ENCODE measurements at places on chromosomes 6 and 20.

- no peak for DNase-seq
These were observed 16.3 kb downstream of the ROS1 start for GRCh38 chr6:117409420-117409819.

DNA sequence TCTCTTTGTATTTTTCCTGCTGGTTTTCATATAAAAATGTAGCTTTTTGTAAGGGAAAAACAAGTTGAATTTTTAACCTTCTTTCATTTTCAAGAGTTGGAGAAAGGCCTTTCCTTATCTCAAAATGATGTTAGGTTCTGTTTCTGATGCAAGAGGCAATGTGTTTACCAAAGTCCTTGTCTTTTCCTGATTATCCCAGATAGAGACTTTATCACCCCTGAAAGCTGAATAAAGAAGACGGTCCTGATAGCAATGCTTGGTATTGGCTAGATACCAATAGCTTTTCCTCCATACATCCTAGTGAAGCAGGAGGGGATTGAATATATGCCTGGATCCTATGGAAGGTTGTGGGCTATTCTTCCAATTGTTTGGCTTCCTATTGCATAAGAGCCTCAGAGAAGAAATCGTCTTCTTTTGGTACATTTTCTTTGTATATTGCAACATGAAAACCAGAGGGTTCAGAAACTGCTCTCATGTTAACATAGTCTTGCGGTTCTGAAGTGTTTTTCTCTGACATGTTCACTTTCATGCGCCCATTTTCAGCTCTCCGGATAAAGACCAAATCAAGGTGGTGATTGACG, 5.5 kb downstream of the PNLDC1 start:
- DNase-seq = no peak

- no peak for DNase-seq
These were observed 12.9 kb downstream of the VEGFA start for GRCh38 chr6:43782764-43783513.

- DNase-seq = no peak
These were observed 92.9 kb downstream of the RTN4IP1 start for GRCh38 chr6:106536357-106536756.

GRCh38 chr6:143136647-143137046, 76.0 kb downstream of the AIG1 start:
- DNase-seq = no peak

GRCh38 chr6:111114087-111114443, 26.8 kb downstream of the SLC16A10 start:
- DNase-seq = peak; percentile 39

GRCh38 chr6:6851059-6851948, 256.5 kb upstream of the RREB1 start:
- no peak for DNase-seq

- DNase-seq = no peak
These were observed 138.8 kb downstream of the KHDRBS2 start for GRCh38 chr6:62146954-62147853.

DNA sequence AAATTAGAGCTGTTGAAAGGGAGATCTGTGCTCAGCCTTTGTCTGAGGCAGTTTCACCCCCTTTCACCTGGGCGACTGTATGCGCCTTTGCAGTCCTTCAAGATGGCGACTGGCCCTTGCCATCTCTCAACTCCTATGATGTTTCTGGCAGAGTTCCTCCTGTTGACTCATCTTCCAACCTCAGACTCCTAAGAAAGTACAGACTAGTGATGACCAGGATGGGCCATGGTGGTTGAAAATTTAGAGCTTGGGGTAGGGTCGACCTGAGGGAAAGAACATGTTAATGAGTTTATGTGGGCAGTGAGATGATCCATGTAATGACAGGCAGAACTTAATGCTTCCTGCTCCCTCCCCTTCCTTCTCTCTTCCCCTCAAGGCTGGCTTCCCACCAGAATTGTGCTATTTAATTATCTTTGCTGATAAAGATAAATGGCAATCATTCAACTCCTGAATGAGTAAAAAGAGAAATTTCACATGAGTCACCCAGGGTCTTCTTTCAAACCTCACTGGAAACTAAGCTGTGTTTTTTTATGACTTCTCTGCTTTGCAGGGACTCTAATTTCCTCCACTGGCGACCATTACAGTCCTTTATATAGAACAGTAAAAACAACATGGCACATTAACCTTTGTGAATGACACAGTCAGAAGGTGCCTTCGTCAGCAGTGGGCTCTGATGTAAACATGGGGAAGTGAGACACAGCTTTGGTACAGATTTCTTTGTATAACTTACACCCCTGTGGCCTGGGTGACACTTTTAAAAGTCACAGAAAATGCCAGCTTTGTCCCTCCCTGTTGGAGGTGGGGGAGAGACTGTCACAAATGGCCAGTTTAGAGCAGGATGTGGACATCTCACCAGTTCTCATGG, 103.5 kb downstream of the SCP2D1 start:
- no peak for DNase-seq

DNA sequence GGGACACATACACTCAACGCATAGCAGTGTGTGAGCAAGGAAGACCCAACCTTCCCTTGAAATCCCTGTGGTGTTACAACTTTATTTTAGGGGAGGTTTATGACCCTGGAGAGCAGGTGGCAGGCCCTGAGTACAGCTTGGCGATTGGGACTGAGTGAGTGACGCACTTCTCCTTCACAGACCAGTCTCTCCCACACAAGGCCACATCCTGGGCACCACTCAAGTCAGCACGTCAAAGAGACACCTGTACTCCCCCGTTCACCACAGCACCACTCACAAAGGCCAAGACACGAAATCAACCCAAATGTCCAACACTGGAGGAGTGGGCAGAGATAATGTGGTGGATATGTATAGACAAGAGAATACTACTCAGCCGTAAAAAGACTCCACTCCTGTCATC, 57.0 kb upstream of the FRMD1 start:
- DNase-seq = no peak

- DNase-seq = no peak
These were observed 9.3 kb upstream of the NQO2 start for GRCh38 chr6:2990248-2990931.

GRCh38 chr6:141956868-141957267, 175.9 kb upstream of the GJE1 start:
- no peak for DNase-seq

DNA sequence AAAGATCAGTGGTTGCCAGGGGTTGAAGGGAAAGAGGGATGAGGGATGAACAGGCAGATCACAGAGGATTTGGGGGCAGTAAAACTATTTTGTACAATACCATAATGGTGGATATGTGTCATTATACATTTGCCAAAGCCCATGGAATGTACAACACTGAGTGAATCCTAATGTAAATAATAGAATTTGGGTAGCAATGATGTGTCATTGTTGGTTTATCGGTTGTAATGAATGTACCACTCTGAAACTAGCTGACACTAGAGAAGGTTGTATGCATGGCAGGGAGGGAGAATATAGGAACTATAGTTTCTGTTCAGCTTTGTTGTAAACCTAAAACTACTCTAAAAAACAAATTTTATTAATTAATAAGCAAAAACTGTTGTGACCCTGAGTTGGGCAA, 17.8 kb upstream of the ASF1A start:
- no peak for DNase-seq

DNA sequence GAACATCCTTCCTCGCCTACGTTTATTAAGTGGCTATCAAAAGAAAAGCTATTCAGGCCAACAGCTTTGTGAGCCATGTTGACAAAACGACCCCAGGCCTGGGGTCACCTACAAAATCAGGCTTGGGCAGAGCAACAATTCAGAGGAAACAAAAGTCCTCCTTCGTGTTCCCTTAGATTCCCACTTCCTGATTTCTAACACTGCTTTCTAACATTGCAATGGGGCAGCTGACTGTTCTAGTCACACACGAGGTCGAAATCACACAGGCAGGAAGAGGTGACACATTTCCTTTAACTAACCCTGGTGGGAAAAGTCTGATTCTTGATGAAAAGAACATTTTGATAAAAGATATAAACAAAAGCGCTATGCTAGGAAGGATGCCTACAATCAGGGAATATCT, 31.9 kb downstream of the WDR27 start:
- DNase-seq = no peak

- no peak for DNase-seq
These were observed 30.4 kb upstream of the STXBP5 start for GRCh38 chr6:147173675-147174308.

GRCh38 chr6:31120151-31120915, at the start of gene CDSN:
CDSN (minus strand) TSS chr6:31120446; CDS start chr6:31120419, 27 bp downstream.
- no peak for DNase-seq

DNA sequence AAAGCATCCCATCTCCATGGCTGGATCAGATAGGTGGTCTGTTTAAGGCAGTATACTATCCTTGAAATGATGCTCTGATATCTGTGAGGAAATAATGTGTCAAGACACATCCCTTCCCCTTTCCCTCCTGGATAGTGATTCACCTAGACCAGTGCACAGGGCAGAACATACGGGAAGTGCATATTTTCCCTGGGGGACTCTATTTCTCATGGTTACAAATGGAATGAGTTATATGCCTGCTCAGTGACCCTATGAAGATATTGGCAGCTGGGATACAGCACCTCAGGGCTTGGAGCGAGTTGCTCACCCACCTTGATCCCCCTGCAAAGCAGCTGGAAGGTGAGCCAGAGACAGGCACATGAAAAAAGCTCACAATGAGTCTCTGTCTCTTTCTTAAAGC, 67.5 kb upstream of the PRL start:
- no peak for DNase-seq

DNA sequence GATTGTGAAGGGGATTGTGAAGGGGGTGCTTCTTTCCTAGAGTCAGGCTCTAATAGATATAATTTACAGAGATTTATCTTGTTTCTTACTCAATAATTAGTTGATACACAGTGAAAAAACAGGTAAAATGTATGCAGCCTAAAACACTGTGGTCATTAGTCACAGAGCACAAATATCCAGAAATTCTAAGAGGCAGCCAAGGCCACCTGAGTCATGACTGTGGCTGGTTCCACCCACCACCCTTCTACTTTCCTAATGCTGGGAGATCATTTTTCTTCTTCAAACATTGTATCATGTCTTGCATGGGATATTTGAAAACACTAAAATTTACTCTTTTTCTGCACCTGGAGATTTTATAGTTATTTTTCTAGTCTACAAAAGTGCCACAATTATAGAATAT, 181.6 kb downstream of the OTOR start:
- no peak for DNase-seq

- no peak for DNase-seq
These were observed 1.1 kb upstream of the FGD2 start for GRCh38 chr6:37004044-37004980.

DNA sequence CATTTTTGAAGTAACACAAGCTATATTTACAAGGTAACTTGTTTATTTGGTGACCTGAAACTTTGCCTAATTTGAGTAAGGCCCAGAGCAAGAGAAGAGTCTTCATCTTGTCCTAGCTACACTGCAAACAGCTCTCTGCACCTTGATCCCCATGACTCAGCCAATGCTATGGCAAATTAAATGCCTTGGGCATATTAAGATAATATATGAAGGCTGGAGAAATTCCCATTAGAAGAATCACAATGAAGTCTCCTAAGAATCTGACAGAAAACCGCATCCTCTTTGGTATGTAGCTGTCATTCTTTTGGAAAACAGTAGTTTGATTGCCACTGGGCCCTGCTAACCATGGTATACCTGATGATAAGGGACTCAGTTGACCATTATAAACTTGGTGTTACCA, 204.5 kb downstream of the UBE3D start:
- DNase-seq = no peak

DNA sequence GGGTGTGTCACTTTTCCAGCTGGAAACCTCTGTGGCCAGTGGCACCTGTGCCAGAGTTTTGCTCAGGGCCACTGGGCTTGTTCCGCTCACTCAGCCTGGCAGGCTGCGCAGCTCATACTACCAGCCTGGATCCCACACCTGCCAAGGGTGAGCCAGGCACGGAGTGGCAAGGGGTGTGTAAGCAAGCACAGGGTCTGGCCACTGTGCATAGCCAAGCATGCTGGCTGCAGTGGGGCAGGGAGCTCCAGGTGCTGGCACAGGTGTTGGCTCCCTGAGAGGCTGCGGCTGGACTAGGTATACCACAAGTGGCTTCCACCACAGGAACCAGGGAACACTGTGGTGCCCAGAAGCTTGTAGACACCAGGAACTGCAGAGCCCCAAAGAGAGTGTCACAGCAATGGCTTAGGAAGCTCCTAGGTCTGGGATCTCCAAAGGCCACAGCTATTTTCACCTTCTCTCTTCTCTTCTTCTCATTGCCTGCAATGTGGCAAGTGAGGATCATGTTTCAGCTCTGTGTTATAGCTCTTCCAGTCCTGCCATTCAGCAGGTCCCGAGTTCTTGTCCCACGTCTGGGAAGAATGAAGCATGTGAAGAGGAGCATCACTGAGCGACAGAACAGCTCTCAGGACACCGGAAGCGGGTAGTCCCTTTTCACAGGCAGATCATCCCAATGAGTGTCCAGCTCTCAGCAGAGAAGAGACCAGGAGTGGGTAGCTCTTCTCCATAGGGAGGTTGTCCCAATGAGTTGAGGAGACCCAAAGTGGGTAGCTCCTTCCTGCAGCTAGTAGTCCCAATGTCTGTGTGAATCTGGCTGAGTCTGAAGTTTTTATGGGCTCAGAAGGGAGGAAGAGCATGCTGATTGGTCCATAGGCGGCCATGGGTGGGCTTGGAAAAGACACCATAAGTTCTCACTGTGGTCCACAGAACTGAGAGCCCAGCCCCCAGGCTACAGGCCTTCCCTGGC, 41.3 kb downstream of the WASF1 start:
- DNase-seq = no peak

GRCh38 chr6:169838346-169839028, 87.1 kb downstream of the ERMARD start:
- no peak for DNase-seq

- DNase-seq = no peak
These were observed 121.3 kb downstream of the JPH2 start for GRCh38 chr20:44065401-44066340.

DNA sequence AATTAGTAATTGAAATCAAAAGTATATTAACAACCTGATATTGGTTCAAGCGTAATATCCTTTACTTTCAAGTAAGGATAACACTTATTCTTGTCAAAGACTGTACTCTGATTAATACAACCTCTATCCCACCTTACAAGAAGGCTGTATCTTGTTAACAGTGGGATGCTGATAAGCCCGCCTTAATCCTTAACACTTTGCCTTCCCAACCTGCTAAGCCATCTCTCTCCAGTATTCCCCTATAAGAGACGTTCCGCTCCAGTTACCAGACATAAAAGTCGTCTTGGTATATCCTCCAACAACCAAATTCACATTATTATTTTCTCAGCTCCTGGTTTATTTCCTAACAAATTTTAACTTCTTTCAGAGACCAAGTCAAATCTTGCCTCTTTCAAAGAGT, 2.0 kb downstream of the BTBD9 start:
- DNase-seq = no peak

GRCh38 chr6:147203311-147204059, 732 bp upstream of the STXBP5 start:
- DNase-seq = peak; percentile 92

DNA sequence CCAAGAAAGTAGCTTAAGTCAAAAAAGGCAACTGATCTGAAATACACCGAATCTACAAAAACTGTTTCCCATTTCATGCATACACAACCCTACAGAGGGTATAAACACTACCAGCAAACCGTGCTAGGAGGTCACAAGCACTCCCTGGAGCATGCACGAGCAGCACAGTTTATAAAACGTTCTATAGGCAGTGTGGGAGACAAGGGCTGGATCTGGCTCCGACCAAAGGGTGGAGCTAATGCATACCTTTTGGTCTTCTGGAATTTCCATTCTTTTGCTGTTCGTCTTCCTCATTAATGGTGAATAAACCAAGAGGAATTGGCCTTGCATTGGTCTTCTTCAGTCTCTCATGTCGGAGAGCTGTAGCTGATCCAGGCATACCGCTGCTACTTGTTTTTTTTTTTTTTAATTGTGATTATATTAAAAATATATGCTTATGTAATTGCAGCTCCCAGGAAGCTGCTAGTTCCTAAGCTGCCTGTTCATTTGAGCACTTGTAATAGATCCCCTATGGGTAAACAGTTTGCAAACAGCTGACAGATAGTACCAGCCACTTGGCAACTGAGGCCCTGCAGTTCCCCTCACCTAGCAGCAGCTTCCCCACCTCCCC, 24.5 kb downstream of the MAP7 start:
- no peak for DNase-seq

Measured in natural killer cell (primary cell).